ENCODE measurements at places on chromosomes 7 and 10.

DNA sequence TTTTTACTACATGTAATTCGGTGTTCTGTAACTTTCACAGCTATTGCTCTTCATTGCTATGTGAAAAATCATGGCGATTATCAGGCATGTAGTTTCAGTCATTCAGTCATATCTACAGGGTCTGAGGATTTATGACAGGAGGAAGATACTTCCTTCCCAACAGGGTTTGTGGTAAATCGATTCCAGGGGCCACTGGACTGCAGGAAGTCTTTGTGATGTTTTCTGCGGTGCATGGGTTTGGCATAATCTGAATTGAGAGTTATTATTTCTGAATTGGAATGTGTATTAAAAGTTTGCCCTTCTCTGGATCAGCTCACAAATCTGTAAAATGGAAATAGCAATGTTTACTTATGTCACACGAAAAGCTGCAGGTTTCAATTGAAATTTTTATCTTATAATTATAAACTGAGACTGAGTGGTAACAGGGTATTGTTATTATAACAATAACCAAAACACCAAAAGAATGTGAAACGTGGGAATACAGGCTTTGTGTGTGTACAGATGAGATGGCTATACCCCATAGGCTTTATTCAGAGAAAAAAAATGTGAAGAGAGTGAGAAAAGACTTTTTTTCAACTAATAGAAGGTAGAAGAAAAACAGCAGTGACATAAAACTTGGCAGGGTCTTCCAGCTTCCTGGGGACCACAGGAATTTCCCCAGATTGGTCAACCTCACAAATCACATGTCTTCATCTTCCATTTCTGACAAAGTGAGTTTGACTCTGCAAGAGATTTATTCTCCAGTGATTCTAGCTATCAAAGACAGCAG, 307.7 kb upstream of the NFE2L3 start:
- DNase-seq: no peak

- DNase-seq: no peak
These were observed 107.0 kb upstream of the PDE1C start for GRCh38 chr7:32177232-32177631.

DNA sequence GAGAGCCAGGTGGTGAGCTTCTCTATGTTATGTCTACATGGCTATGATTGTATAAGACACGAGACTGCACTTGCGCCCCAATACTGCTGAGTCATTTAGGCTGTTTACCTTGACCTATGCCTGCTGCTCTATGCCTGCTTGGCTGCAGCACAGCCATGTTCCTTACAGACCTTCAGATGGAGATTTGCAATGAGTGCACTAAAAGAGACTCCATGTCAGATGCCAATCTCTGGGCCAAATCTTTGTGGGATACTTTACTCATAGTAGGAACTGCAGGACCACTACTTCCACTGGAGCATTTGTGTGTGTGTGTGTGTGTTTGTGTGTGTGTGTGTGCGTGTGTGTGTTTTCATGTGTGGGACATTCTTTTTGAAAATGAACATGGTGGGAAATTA, 50.0 kb upstream of the KMT2E start:
- DNase-seq: no peak

- DNase-seq: no peak
These were observed 216.5 kb upstream of the TMEM196 start for GRCh38 chr7:19989906-19990305.

GRCh38 chr10:114899982-114900381, 38.0 kb upstream of the TRUB1 start:
- no peak for DNase-seq

GRCh38 chr10:29130190-29130673, 158.6 kb upstream of the LYZL1 start:
- DNase-seq: no peak

GRCh38 chr7:41925946-41926345, 223.1 kb upstream of the INHBA start:
- DNase-seq: no peak

- no peak for DNase-seq
These were observed 37.9 kb downstream of the ZC3HC1 start for GRCh38 chr7:130013241-130013640.

- no peak for DNase-seq
These were observed 18.5 kb upstream of the TNS3 start for GRCh38 chr7:47600199-47601118.

GRCh38 chr7:18387191-18387735, 108.3 kb upstream of the HDAC9 start:
- no peak for DNase-seq

DNA sequence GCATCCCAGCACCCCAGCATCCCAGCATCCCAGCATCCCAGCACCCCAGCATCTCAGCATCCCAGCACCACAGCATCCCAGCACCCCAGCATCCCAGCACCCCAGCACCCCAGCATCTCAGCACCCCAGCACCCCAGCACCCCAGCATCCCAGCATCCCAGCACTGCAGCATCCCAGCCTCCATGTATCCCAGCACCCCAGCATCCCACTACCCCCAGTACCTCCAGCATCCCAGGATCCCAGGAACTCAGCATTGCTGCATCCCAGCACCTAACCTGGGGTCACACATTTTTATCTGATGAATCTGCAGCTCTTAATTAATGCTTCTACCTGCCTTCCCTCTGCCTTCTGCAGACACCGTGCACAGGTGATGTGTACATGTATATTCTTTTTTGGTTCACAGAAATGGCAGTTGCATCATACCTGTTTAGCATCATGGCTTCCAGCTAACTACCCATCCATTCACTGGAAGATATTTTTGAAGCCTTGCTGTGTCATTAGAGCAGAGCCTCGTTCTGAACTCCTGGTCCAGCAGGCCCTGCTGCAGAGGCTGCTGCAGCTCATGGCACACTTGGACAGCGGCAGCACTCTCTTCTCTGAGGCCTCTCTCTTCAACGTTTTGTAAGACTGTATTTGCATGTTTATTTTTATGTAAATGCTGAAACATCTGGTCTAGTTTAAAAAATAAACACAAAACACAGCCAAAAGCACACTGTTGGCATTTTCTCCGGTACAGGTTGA, 4.6 kb upstream of the CFAP46 start:
- no peak for DNase-seq

- no peak for DNase-seq
These were observed 259.7 kb downstream of the CALN1 start for GRCh38 chr7:72152161-72153131.

GRCh38 chr7:2404714-2405119, 1.3 kb downstream of the CHST12 start:
- no peak for DNase-seq

DNA sequence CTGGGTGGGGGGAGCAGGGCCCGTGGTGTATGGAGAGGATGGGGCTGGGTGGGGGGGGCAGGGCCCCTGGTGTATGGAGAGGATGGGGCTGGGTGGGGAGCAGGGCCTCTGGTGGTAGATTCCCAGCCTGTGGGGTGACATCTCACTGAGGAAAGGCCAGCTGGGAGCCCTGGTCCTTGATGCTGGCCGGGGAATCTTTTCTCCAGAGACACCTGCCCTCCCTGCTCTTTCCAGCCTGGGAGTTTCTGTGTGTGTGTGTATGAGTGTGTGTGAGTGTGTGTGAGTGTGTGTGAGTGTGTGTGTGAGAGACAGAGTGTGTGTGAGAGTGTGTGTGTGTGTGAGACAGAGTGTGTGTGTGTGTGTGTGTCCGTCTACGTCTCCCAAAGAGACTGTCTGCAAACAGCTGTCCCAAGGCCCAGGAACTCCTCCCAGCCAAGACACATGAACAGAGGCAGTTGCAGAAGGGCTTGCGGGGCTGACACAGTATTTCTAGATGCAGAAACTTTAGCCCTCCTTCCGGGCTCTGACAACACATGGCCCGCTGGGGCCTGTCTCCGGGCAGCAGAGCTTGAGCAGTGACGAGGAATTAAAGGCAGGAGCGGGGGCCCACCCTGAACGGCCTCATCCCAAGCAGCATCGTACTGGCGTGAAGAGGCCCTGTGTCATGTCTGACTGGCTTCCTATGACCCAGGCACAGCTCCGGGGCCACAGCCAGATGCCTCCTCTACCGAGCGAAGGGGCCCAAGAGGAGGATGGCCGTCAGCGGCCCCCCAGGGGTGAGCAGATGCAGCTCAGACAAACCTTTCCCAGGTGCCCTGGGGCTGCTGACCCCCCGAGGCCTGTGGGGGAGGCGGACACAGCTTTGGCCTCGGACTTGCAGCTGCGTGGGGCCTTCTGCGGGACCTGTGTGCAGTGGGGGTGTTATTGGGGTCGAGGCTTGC, 24.3 kb downstream of the FAM20C start:
- DNase-seq: no peak

DNA sequence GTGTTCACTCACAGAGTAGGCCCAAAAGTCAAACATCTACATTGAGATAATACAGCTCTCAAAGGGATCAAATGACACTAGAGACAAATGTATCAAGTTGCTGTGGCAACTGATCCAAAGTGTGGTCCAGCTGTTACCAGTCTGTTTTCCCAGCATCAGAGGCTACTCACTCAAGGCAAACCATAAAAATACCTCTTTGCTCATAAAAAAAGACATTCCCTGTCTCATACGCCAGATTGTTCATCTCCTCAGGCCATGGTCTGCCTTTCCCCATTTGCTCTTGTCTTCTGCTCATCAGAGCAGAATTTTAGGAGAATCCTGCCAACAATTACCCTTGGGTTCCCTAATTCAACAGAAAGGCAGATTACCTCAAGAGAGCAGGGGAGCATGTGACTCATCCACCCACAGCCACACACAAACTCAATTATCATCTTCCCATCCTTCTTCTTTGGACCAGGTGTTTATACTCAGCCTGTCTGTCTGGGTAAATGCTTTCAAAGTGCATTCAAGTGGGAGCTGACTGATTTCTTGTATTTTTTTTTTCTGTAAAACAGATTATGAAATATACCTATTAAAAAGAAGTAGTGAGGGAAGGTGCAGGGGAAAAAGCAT, 226.5 kb upstream of the HPS1 start:
- no peak for DNase-seq

- DNase-seq: peak; percentile 37
These were observed 2.3 kb downstream of the AGMO start for GRCh38 chr7:15559416-15559928.

DNA sequence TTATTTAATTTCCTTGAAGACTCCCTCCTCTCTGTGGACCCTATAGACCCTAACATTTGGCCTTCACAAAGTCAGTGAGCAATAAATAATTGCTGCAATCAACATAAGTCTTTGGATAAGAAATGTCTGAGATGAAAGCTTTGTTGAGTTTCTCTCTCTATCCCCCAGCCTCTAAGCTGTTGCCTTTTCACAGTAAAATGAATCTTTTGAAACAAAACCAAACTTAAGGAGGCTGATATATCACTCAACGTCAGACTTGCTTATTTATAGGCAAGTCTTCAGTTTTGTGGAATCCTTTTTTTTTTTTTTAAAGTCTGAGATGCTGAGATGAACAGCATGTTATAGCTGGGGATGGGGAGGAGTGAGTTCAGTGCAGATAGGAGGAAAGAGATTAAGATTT, 10.0 kb downstream of the CPED1 start:
- DNase-seq: no peak

GRCh38 chr10:105473170-105473569, 832.1 kb downstream of the SORCS3 start:
- no peak for DNase-seq

GRCh38 chr7:149027055-149027454, 1.2 kb downstream of the PDIA4 start:
- no peak for DNase-seq

DNA sequence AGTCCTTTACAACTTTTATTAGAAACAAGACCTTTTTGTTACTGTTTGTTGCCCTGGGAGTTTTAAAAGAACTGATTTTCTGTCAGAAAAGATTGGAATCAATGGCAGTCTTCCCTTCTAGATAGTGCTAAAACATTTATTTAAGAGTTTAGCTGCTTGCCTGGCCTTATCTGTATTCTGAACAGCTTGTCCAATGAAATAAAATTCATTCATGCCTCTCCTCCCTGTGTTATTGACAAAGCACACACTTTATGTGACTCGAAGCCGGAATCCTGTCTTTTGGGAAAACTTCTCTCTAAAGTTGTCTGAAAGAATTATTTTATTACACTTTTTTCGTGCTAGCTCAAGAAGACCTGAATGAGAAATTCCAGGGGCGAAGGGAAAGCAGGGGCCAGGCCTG, 992.5 kb downstream of the TYW1 start:
- no peak for DNase-seq

- DNase-seq: no peak
These were observed 32.6 kb downstream of the DUSP5 start for GRCh38 chr10:110530131-110530831.

DNA sequence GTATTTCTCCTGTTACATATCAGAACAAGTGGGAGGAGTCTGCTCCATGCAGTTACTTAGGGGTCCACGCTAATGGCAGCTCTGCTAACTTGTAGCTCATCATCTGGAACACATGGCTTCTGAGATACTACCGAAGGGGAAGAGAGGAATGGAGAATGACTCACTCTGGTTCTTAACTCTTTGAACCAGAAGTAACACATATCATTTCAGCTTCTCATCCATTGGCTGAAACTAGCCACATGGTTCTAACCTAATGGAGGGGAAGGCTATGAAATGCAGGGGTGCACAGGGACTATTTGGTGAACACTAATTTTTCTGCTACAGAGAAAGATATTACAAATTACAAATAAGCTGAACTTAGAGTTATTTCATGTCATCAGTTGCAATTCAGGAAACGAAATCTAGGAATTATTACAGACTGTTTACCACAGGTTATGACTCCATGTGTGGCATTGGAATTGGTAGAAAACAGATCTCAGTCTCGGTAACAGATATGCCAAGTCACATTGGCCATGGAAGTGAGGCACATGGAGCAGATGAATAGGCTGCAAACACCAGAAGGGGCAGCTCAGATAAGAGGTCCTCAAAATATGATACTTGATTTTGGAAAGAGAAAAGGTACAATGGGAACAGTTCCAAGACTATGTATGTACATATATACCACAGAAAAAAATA, 9.4 kb upstream of the KAT6B start:
- no peak for DNase-seq

GRCh38 chr7:43139137-43139536, 26.7 kb downstream of the HECW1 start:
- DNase-seq: no peak

GRCh38 chr10:91974960-91975359, 51.4 kb downstream of the BTAF1 start:
- DNase-seq: no peak

DNA sequence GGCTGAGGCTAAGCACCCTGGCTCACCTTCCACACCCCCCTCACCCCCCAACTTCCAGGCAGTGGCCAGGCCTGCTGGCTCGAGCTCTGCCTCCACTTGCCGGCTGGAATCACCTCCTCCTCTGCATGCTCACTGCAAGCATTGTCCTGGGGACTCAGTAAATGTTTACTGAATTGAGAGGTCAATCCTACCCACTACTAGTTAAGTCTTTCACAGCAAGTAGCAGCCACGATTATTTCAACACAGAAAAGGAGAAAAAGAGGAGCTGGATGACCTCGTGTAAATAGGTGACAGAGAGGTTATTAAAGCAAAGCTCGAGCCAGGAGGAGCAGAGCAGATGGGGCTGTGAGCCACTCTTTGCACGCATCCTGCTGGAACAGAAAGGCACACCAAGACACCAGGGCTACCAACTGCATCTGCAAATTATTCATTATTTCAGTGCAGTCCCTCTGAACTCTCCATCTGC, 32.1 kb downstream of the HIPK2 start:
- no peak for DNase-seq

Data from NCI-H2107 (cell line).